Naive thymus-derived CD8-positive, alpha-beta T cell (primary cell): ENCODE measurements at places on chromosomes 1 and 21.

DNA sequence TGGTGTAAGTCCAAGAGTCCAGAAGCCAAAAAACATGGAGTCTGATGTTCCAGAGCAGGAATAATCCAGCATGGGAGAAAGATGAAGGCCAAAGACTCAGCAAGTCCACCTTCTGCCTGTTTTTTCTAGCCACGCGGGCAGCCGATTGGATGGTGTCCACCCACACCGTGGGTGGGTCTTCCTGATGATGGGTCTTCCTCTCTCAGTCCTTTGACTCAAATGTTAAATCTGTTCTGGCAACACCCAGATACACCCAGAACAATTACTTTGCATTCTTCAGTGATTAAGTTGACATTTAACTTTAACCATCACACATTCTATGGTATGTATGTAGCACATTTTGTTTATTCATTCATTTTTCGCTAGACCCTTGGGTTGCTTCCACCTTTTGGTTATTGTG, 944.4 kb downstream of the PLA2G4A start:
- DNase-seq: no peak
- H3K36me3 ChIP-seq: no peaks in the 10 kb centered on the region
- H3K4me3 ChIP-seq: no peak overlapping the region
- H3K4me1 ChIP-seq: no peaks in the 10 kb centered on the region
- no peaks in the 10 kb centered on the region for H3K27me3 ChIP-seq

GRCh38 chr21:26060335-26061115, 110.0 kb downstream of the APP start:
- no peaks in the 10 kb centered on the region for H3K27me3 ChIP-seq
- no peak overlapping the region for H3K4me3 ChIP-seq
- DNase-seq: no peak
- H3K36me3 ChIP-seq: no peaks in the 10 kb centered on the region
- H3K27ac ChIP-seq: no peak overlapping the region

GRCh38 chr1:247906504-247907047, 11.2 kb downstream of the OR2W3 start:
- peak overlapping the region; percentile 86 for H3K4me3 ChIP-seq
- H3K36me3 ChIP-seq: peaks cover 4% of the 10 kb centered on the region
- DNase-seq: peak; percentile 23
- peak overlapping the region; percentile 76 for H3K27ac ChIP-seq
- H3K27me3 ChIP-seq: no peaks in the 10 kb centered on the region

DNA sequence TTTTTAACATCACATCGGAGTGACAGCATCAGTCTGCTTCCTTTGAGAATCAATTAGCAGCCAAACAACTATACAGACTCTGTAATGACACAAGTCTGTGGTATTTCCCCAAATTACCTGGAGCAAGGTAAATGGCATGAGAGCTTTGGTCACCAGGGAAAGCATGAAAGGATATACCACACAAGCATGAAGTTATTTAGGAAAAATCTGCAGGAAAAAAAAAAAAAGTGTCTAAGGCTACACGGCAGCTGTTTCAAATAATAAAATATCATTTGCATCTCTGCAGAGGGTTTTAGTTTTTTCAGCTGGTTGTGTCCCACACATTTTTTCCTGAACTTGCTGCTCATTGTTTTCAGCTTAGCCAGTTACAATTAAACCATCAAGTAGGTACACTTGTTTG, 234.7 kb downstream of the TTLL7 start:
- no peak overlapping the region for H3K27ac ChIP-seq
- H3K27me3 ChIP-seq: peaks cover 2% of the 10 kb centered on the region
- no peak for DNase-seq

DNA sequence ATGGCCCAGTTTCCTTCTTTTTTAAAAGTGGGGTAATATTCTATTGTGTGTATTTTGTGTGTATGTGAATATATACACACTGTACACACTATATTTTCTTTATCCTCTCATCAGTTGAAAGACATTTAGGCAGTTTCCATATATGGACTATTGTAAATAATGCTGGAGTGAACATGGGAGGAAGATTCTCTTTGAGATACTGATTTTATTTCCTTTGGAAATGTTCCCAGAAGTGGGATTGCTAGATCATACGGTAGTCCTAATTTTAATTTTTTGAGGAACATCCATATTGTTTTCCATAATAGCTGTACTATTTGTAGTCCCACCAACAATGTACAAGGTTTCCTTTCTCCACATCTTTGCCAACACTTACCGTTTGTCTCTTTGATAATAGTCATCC, 51.0 kb downstream of the F3 start:
- H3K27ac ChIP-seq: no peak overlapping the region
- H3K4me3 ChIP-seq: no peak overlapping the region
- H3K36me3 ChIP-seq: peaks cover 20% of the 10 kb centered on the region
- DNase-seq: no peak

DNA sequence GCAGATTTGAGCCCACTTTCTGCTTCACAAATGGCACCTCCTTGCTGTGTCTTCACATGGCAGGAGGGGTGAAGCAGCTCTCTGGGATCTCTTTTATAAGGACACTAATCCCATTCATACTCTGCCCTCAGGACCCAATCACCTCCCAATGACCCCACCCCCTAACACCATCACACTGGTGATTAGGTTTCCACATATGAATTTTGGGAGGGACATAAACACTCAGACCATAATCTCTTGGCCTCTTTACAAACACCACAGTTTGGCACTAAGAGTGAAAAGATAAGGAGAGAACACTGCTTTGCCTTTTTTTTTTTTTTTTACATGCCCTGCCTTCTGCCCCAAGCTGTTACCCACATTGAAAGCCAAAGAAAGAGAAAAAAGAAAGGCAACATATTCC, 166.2 kb upstream of the NFIA start:
- DNase-seq: no peak
- peaks cover 26% of the 10 kb centered on the region for H3K27me3 ChIP-seq
- no peaks in the 10 kb centered on the region for H3K4me1 ChIP-seq
- no peaks in the 10 kb centered on the region for H3K36me3 ChIP-seq
- H3K4me3 ChIP-seq: no peak overlapping the region
- H3K27ac ChIP-seq: no peak overlapping the region

GRCh38 chr1:189866606-189867005, 611.1 kb downstream of the BRINP3 start:
- H3K4me3 ChIP-seq: no peak overlapping the region
- H3K36me3 ChIP-seq: no peaks in the 10 kb centered on the region

DNA sequence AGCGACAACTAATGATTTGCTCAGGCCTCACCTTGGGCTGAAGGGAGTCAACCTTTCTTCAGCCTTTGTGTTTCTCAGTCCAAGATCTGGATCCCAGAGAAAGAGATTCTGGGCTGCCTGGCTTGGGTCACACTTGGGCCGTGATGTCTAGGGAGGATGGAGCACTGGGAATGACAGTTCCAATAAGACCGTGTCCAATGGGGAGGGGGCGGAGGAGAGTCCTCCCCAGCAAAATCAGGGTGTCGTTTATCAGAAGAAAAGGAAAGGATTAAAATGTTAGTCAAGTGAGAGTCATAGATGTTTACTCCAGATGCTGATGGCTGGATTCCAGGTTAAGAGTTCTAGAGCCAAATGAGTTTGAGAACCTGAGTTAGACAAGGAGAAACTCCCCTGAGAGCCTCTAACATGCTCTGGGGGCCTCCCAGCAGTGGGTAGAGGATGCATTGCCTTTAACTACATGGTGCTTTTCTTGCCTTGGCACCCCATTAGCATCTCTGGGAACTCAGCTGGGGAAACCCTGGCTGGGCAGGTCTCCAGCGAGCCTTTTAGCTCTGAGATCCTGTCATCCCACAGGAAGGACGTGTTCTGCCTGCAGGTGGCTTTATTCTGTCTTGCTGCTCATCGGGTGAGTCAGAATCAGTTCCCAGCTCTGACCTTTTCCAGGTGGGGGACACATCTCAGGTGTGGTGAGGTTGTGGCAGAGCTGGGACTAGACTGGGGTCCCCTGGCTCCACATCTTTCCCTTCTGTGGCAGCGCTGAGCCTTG, 22.2 kb downstream of the NIPAL3 start:
- H3K27ac ChIP-seq: no peak overlapping the region
- no peak overlapping the region for H3K4me3 ChIP-seq
- peaks cover 75% of the 10 kb centered on the region for H3K36me3 ChIP-seq
- DNase-seq: no peak
- H3K4me1 ChIP-seq: peaks cover 29% of the 10 kb centered on the region
- no peaks in the 10 kb centered on the region for H3K27me3 ChIP-seq

- H3K27ac ChIP-seq: no peak overlapping the region
- no peak for DNase-seq
- no peaks in the 10 kb centered on the region for H3K27me3 ChIP-seq
- no peaks in the 10 kb centered on the region for H3K36me3 ChIP-seq
Observed at GRCh38 chr1:223219846-223220610, 77.0 kb upstream of the TLR5 start.

DNA sequence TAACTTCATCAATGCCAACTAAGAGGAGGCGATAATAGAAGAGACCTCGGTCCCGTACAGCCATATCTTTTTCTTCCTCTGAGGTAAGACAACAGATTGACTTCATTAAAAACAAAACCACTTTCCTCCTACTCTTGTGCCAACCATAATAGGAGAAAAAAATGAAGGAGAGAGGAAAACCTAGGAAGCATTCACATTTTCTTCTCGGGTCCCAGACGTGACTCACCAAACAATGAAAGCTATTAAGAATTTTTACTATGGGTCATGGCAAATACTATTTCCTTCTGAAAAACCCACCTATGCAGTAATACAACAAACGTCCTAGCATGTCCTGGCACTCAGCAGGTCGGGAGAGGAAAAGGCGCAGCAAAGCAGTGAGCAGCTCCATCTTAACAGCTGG, 8.6 kb upstream of the BCL2L15 start:
- H3K36me3 ChIP-seq: peaks cover 16% of the 10 kb centered on the region
- H3K27me3 ChIP-seq: no peaks in the 10 kb centered on the region
- H3K4me3 ChIP-seq: no peak overlapping the region
- no peak for DNase-seq
- H3K4me1 ChIP-seq: peaks cover 33% of the 10 kb centered on the region
- H3K27ac ChIP-seq: no peak overlapping the region

GRCh38 chr1:31781756-31782371, 17.7 kb upstream of the ADGRB2 start:
- H3K4me3 ChIP-seq: no peak overlapping the region
- DNase-seq: no peak
- no peak overlapping the region for H3K27ac ChIP-seq
- H3K36me3 ChIP-seq: no peaks in the 10 kb centered on the region

DNA sequence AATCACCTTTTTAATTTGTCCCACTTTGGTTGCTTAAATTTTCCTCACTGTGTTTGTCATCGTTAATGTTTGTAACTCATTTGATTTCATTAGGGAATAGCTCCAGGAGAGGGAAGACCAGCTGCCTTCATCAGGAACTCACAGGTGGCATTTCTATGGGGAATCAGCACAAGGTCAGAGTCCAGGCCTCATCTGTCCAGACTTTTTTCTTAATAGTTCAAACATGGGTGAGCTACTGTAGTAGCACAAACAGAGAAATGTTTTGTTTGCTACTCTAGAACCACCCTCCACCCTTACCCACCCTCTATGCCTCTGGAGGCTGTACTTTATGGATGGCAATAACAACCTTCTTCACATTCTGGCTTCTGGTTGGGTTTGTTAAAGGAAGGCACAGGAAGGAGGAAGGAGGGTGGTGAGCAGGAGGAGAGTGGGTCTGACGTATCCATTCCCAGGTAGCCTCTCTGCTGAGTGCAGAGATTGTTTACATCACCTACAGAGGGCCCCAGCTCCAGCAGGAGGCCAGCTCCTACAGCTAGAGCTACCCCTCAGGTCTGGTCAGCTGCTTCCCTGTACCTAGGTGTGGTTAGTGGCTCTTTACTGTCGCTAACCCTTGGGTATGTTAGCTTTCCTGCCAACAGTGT, 8.1 kb upstream of the TEDDM1 start:
- H3K27ac ChIP-seq: no peak overlapping the region
- no peak overlapping the region for H3K4me3 ChIP-seq
- peaks cover 7% of the 10 kb centered on the region for H3K36me3 ChIP-seq
- H3K4me1 ChIP-seq: no peaks in the 10 kb centered on the region
- H3K27me3 ChIP-seq: peaks cover 16% of the 10 kb centered on the region
- no peak for DNase-seq
